ENCODE measurements at places on chromosomes 4 and X.

GRCh38 chr4:38189445-38189844 lies 229.2 kb downstream of the PTTG2 start:
- DNase-seq, result peak; percentile 48

- no peak for DNase-seq
Measured at GRCh38 chrX:9062641-9063040, 28.7 kb upstream of the FAM9B start.

DNA sequence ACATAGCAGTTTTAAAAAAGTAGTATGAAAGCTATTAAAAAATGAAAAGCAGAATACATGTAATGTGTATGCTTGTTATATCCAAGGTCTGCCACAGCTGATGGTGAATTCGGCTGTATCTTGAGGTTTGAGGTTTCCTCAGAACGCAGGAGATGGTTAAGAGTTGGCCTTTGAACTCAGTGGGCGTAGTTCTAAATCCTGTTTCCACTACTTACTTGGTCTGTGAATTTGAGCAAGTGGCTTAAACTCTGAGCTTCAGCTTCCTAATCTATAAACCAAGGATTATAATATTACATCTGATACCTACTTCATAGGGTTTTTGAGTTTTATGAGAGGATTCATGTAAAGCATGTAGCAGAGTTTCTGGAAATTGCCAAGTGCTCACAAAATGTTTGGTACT lies 125.2 kb downstream of the STIM2 start:
- DNase-seq, result no peak

DNA sequence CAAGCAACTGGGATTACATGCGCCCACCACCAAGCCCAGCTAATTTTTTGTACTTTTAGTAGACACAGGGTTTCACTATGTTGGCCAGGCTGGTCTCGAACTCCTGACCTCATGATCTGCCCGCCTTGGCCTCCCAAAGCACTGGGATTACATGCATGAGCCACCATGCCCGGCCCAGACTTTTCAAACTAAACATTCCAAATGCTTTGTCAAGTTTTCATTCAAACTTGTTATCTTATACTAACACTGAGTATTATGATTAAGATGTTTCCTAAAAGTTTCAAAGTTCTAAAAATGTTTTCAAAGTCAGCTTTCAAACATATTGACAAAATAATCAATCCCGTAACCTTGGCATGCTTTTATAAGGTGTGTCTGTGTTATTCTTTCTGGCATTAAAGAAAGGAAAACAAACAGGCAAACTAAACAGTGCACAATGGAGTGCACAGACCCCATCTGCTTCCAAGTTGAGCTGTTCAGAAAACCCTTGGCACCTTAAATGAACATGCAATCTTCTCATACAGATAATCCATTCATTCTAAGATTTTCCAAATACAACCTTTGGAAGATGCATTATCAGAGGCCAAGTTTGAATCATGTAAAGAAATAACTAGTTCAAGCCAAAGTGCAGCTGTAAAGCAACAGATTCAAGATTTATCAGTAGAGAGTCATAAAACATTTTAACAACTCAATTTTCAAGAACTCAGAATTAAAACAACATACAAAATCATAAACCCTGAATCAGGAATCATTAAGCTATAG lies 49.1 kb downstream of the ABCG2 start:
- no peak for DNase-seq

DNA sequence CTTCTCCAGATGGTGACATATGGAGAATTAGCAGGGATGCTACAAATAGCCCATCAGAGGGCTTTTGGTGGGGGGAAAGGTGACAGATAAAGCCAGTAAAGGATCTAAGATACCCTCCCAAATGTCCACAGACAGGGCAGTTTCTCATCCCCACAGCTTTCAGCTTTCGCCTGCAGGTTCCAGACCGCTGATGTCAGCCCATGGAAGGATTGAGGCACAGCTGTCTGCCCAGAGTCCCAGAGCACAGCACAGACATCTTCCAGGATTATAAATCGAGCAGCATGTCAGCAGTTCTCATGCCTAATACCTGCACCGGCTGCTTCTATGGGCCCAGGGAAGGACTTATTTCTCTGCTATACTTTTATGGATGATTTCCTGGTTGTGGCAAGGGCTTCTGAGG lies 96.7 kb upstream of the MXRA5 start:
- DNase-seq, result no peak

DNA sequence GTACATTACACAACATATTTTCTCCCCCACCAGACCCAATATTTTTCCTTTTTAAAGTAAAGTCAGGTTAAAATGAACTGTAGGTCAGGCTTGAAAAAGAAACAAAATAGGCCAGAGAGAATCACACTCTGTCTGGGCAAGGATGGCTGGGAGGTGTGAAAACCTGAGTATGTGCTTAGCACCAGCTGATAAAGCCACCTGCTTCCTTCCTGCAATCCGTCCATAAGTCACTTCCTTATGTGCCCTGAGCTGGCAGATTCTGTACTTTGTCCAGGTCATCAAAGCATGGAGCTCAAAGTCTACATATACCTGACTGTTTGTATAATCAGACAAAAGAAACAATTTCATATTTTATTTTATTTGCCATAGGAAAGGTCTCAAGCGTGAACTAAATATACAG lies 37.7 kb downstream of the ANTXR2 start:
- no peak for DNase-seq

DNA sequence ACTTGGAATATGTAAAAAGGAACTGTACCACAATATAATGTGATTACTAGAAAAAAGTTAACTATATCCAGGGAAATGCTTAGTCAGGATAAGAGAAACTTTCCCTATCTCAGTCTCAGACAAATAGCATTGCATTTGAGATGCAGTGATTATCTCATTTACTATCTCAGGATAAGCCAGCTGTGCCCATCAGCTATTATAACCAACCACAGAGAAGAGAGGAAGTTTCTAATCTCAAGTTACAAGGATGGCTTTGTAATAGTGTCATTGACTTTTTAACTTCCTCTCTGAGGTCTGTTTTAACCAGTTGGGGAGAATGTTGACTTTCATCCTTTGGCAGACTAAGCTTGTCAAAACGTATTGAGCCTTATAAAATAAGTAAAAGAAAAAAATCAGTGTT lies 56.5 kb downstream of the SNX25 start:
- DNase-seq, result peak; percentile 29

DNA sequence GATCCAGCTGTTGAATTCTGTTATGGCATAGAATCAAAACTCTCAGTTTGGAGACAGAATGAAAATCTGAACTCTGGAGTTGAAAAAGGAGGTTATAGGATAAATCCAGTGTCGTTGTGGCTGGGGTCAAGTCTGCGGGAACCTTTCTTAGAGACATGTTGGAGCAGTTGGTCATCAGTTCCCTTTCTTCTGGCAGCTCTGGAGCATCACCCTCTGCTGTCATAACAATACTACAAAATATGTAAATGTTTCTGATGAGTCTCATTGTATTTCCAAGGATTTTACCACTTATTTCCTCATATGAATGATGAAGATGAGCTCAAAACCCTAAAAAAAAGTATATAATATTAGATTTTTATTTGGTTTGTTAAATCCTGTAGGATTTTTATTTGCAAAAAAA lies 7.5 kb downstream of the TLR10 start:
- DNase-seq, result no peak

- DNase-seq, result no peak
Measured at GRCh38 chrX:145715641-145716138, 101.9 kb upstream of the SLITRK2 start.

DNA sequence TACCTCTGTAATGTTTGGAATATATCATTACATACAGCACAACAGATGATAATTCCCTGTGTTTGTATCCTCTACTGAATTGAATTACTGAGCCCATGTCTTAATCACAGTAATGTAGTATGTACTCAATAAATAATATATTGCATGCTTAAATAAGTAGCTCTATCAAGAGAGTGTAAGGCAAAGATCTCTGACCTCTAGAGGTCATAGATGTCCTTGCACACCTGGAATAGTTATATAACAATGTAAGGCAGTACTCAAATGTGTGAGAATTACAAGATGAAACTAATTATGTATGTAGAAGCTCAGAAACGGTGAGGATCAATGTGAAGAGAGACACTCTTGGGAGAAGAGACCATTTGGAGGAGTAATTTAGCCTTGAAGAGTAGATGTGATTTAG lies 14.3 kb upstream of the GCNA start:
- no peak for DNase-seq

DNA sequence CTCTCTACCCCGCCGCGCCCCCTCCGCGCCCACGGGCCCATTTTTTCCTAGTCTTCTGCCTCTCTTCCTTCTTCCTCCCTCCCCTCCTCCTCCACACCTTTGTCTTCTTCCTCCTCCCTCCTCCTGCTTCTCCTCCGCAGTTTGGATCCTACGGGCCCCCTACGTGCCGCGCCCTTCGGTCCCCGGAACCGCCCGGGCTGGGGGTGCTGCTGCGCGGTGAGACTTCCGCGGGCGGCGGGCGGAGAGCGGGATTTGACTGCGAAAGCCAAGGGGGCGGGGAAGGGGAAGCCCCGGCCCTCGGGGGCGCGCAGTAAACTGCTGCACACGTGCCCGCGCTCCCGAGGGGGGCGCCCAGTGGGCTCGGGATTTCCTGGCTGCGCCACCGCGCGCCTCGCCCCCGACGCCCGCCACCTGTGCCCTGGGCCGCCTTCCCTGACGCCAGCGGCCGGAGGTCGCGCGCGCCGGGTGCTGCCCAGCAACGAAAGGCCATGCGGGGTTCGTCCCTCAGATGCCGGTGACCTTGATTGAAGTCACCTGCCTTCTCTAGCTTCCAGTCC lies 3.3 kb upstream of the NKX3-2 start:
- no peak for DNase-seq

- no peak for DNase-seq
Measured at GRCh38 chrX:71542411-71542810, 9.5 kb downstream of the OGT start.

GRCh38 chr4:125833-126232 lies 1.5 kb downstream of the ZNF718 start:
- no peak for DNase-seq

- no peak for DNase-seq
Measured at GRCh38 chrX:148530464-148531077, 30.2 kb downstream of the AFF2 start.

GRCh38 chr4:152682143-152682941 lies 2.5 kb upstream of the TMEM154 start:
- DNase-seq, result no peak

- DNase-seq, result no peak
Measured at GRCh38 chr4:72275381-72275780, 243.6 kb downstream of the NPFFR2 start.

GRCh38 chr4:15766821-15767220 lies 11.3 kb upstream of the CD38 start:
- DNase-seq, result no peak

DNA sequence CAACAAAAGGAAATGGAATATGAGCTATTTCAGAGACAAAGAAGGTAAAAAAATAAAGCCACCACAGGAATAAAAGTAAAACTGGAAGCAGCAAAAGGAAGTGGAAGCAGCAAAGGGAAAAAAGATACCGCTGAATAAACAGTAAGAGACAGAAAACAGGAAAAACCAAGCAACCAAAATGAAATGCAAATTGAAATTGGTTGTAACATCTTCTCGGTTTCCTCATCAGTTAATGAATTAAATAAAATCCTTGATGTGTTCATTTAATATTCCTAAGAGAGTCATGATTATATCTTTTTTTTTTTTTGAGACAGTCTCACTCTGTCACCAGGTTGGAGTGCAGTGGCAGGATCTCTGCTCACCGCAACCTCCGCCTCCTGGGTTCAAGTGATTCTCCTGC lies 132.8 kb downstream of the DLG3 start:
- DNase-seq, result no peak

DNA sequence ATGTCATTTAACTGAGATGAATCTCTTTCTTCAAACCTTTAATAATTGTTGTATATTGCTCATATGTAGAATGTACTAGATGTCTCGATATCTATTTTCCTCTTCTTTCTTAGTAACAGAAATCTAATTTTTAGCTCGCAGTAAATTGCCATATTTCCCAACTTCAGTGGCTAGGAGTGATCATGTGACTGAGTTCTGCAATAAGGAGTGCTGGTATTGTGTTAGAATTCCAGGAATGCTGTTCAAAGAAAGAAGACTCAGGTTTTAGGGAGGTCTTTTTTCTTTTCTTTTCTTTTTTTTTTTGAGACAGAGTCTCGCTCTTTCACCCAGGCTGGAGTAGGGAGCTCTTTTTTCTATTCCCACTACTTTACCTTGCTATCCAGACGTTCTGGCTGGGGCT lies 81.7 kb downstream of the SLC10A7 start:
- DNase-seq, result no peak

DNA sequence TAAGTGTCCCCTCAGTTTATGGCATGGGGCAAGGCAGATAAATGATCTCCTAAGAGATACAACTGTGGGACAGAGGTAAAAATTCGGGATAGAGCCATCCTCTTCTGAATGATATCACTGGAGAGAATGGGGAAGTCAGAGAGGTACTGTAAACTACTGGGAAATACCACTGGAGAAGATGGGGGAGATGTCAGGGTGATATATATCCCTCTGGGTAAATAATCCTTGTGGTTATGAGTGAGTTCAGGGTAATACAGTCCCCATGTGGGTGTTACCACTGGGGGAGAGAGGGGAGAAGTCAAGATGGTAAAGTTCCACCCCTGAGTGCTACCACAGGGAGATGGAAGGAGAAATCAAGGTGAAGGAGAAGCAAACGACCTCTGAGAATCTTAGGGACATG lies 63.9 kb upstream of the ZNF81 start:
- DNase-seq, result no peak

DNA sequence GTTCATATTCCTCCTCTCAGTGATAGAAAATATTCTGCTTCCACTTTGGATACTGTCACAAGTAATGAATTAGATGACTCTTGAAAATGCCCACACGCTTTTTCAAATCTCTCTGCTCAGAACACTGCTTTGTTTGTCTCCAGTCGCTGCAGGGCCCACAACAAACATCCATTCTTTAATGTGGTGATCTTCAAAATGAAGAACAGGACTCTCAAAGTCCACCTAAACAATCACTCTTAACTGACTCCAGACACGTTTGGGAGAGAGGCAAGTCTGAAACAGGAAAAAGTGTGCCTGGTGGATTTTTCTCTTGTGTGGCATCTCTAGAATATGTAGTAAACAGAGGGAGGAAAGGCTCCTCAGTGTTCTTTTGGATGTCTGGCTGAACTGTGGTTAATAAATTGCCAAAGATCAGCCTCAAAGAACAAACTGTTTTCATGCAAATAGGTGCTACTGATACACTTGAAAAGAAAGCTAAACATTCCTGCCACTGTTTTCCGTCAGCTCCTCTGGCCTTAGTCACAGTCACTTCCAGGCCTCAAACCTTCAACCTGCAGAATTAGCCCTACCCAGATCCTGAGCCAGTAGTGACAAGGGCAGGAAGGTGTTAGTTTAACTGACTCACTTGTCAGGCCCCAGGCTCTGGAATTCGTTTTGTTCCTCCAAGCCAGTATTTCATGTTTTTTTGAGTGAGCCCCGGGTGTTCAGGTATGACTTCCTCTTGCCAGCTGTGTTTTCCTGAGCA lies 259.6 kb upstream of the GPC4 start:
- DNase-seq, result no peak

GRCh38 chr4:121950212-121950679 lies 1.6 kb downstream of the TRPC3 start:
- DNase-seq, result peak; percentile 89

- no peak for DNase-seq
Measured at GRCh38 chr4:149709640-149710039, 106.0 kb downstream of the IQCM start.

- no peak for DNase-seq
Measured at GRCh38 chr4:105551965-105552746, at the start of gene ARHGEF38. TSS of gene ARHGEF38 (plus strand) at chr4:105552620. CDS start at chr4:105552766, 146 bp downstream.

- no peak for DNase-seq
Measured at GRCh38 chrX:122869171-122869570, 314.9 kb upstream of the GRIA3 start.

All from AG08395 (cell line).